Naive thymus-derived CD4-positive, alpha-beta T cell (primary cell): ENCODE measurements at places on chromosomes 7 and 10. TPM values are rescaled to one million over a fixed set of nuclear protein-coding genes. Genes with fewer than 3 reads are reported as not detected.

DNA sequence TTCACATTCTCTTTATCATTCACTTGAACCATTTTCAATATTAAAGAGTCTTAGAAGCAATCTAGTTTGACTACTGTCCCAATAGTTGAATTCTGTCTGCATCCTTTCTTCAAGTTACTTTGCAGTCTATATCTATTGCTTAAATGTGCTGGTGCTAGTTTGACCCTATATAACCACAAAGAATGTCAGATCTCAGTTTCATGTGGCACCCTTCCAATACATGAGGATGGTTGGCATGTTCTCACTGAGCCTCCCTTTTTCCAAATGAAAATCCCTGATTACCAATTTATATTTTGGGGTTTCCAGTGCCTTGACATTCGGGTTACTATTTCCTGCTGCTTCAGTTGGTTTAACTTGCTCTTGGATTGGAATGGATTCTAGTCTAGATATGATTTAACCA, 292.7 kb downstream of the EXOC4 start:
- no peak for DNase-seq

- no peak for DNase-seq
Measured at GRCh38 chr7:127000725-127001124, 252.0 kb downstream of the GRM8 start.

DNA sequence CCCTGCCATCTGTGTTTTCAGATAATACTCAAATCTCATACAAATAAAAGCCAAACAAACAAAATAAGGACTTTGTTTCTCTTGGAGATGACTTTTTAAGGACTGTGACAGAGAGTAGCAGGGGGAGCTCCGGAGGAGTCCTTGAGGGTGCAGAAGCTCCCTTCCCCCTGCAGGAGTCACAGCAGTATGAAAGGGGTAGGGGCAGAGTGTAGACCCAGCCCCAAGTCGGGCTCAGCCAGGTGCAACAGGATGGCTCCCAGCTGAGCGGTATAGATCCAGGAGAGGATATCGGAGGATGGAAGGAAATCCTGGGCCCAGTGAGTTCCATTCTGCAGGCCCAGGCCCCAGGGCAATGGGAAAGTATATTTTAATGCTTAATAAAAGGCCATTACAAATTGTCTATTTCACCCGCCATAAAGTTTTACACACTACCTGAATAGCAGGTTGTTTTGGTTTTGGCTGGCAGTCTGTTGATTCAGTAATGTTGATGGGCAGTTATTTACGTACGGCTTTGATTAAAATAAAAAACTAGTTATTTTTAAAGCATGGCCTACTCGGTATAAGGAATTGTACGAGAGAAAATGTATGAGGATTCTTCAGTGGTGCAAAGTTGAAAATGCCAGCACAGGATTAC, 206.0 kb downstream of the CELF2 start:
- no peak for DNase-seq

OGDHL gene
- not detected for total RNA-seq

DNA sequence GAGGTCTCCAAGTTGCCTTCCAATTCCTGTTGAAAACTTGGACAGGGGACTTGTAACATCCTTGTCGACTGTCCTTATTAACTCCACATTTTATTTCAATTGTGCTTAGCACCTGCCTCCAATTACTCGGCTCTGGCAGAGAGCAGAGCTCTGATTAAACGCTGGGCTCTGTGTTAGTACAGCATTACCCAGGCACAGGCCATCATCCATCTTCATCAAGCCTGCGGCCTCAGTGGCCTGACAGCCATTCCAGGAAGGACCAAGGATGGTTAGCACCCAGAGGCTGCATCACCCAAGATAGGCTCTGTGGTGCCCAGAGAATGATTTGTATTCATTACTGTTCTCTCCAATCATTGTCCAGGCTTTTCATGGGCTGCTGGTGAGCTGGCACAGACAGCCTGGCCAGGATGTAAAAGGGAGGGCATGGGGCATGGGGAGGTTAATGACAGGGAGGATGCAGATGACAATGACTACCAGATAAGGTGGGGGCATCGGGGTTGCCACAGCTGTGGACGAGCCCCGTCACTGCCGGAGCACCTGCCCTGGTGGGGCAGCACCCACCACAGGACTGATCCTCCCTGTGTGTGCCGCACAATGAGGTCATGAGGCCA, 123.3 kb downstream of the PTPN20 start:
- DNase-seq = no peak

CNPY1 gene
- total RNA-seq = not detected

- DNase-seq = no peak
Measured at GRCh38 chr10:58898854-58899573, 277.4 kb upstream of the PHYHIPL start.

GRCh38 chr7:30921540-30922401, 10.1 kb downstream of the AQP1 start:
- DNase-seq = no peak

LEP gene
- total RNA-seq = not detected

- DNase-seq = no peak
Measured at GRCh38 chr10:110609605-110610004, 34.5 kb upstream of the RBM20 start.

TMEM270 gene
- total RNA-seq = not detected

- DNase-seq = no peak
Measured at GRCh38 chr10:14578060-14578952, 196.4 kb downstream of the FAM107B start.

SPDYE6 gene
- not detected for total RNA-seq

C10orf62 gene
- not detected for total RNA-seq

COBL gene
- total RNA-seq = not detected

DNA sequence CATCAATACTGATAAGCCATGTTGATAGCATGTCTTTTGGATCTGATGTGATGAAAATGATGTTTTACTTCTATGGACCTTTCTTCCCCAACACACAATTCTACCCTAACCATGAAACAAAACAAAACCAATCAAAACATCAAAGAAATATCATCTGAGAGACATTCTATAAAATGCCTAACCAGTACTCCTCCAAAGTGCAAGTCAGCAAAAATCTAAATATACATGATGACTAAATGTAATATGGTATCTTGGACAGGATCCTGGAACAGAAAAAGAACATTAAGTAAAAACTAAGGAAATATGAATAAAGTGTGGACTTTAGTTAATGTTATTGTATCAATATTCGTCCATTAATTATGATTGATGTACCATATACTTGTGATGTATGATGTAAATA, 625.1 kb downstream of the MAGI2 start:
- no peak for DNase-seq

SPRN gene
- total RNA-seq = not detected in 2 replicates

DNA sequence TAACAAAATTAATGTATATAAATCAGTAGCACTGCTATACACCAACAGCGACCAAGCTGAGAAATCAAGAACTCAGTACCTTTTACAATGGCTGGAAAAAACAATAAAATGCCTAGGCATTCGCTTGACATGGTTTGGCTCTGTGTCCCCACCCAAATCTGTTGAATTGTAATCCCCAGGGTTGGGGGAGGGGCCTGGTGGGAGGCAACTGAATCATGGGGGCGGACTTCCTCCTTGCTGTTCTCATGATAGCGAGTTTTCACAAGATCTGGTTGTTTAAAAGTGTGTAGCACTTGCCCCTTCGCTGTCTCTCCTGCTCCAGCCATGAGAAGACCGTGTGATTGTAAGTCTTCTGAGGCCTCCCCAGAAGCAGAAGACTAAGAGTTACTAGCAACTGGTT, 8.6 kb downstream of the ZNF786 start:
- DNase-seq = no peak

DNA sequence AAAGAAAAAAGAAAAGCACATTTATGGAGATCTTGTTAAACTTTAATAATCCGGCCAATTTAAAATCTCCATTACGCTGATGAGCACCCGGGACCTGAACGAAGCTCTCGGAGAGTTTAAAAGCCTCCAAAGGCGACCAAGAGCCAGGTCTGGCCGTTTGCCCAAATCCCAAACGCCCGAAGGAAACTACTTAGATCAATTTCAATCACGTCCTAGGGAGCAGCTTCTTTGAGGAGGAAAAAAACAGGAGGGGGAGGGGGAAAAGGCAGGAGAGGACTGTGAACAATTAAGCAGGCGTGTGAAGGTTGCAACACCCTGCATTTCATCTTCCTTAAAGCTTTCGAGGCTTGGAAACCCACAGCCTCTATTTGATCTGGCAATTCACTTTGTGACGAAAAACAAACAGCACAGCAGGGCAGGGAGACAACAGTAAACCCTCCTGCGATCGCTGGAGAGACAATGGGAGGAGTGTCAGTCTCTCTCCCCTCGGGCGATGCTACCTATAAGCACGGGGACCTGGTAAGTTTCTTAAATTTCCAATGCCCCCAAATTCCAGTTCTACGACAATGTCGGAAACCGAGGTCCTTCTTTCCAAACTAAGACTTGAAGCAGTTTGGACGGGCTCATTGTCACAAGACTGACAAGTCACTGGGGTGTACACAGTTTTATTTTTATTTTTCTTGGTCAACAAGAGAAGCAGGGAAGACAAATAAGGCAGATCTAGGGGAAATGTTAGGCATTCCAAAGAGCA, 1.2 kb downstream of the KLF6 start:
- peak; percentile 77 for DNase-seq

DNA sequence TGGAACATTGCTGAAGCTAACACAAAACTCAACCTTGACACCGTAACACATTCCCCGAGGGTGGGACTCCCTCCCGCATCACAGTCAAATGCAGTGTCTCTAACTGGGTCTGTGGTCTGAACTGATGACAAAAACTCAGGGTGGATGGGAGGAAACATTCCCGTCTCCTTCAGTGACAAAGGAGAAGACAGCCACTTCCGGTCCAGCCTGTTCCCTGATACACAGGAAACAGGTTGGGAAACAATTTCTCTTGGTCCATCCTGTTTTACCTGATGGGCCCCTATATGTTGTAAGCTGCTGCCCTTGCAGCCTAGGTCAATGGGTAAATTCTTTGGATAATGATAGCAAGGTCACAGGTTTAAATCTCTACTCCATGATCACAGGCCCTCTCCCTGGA, 20.4 kb downstream of the SLC13A4 start:
- DNase-seq = no peak

GRCh38 chr10:3472287-3473051, 299.9 kb upstream of the PITRM1 start:
- DNase-seq = no peak

DNA sequence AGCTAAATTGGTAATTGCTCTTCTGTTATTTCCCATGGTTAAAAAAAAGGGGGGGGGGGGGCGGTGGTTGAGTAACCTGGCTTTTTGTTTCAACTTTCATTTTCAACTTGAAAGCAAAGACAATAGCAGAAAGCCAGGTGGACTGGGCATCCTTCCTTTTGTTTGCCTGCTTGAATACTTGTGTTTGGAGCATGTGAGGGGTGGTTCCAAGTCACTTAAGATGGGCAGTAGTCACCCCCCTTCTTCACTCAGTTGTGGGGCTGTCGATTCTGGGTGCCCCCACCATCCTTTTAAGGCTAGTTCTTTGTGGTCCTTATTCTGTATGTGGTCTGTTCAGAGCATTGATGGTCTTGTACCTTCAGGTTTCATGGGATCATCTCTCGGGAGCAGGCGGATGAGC, 165.6 kb upstream of the PRR15 start:
- DNase-seq = no peak

ITGA8 gene
- not detected for total RNA-seq

DNA sequence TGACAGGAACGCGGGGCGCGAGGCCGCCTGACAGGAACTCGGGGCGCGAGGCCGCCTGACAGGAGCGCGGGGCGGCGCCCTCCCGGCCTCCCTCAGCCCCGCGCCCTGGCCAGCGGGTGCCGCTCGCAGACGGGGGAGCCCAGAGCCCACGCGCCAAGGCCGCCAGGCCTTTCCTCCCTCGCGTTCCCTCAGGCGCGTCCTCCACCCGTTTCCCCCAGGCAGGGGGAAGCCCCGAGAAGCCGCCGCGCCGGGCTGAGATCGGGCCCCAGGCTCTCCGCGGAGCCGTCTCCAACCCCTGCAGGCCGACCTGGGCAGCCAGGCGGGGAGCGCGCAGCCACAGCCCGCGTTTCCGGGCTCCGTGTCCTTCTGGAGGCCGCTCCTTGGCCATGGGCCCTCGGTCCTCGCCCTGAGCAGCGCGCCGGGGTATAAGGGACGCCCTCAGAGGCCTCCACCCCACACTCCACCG, 17.7 kb downstream of the PTPRN2 start:
- no peak for DNase-seq

- no peak for DNase-seq
Measured at GRCh38 chr10:5343979-5344378, 20.8 kb upstream of the UCN3 start.

- no peak for DNase-seq
Measured at GRCh38 chr10:31604646-31605170, 285.7 kb downstream of the ZEB1 start.

SPDYE2B gene
- not detected in 2 replicates for total RNA-seq

CAV1 gene
- total RNA-seq = not detected

VGF gene
- total RNA-seq = not detected

LRIT1 gene
- total RNA-seq = not detected in 2 replicates

GRCh38 chr7:2508327-2509215, 11.0 kb upstream of the LFNG start:
- DNase-seq = peak; percentile 94

DNA sequence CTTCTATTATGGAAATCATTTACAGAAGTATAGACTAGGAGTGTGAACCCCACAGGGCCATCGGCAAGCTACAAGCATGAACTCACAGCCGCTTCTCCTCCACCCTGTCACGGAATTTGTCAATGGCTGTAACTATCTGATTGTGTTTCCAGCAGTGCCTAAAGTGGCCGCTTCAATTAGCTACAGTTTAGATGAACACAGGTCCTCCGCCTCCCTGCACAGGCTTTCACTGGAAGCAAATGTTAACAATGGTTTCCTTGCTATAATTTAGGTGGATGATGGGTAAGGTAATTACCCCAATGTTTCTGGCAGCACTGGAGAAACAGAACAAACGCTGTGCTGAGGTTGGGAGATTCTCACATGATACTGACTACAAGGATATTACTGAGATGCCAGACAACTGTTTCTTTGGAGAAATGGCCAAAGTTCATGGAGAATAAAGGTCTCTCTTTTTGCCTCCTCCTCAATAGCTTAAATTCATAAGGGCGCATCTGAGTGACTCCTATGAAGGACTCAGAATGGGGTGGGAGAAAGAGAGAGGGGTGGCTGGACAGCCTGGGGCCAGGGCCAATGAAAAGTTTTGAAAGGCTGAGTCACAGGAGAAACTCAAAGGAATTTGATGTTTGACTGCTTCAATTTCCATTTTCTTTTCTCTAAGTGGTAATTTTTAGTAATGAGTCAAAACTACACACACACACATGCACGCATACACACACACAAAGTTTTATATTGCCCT, 78.9 kb downstream of the SVIL start:
- DNase-seq = no peak

DNA sequence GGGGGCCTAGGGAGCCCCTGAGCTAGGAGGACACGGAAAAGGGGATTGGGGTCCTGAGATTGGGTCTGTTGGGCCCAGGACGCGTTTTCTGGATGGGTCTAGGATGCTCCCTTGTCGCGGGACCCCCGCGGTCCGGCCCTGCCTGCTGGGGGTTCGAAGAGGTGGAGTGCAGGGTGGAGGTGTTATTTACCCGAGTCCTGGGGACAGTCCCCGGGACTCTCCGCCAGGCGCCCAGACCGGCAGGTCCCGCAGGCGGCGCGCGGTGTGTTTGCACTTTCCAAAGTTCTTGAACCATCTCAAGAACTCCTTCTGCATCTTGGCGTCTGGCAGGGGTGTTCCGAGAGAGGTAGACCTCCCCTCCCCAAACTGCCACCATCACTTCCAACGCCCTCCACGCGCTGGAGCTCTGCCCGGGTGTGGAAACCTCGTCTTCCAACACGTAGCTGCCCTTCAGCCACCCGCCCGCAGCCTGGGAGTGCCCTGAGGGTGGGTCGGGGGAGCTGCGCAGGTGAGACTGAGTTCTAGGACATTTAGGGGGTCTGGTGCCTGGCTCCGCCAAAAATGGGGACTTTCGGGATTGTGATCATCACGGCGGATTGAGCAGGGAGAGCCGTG, 569 bp downstream of the CAV1 start:
- peak; percentile 17 for DNase-seq

GRCh38 chr10:69475433-69475830, 24.2 kb downstream of the TSPAN15 start:
- DNase-seq = no peak
